A549 treated with GW870086 at 1 μM for 4 hours (cell line): ENCODE measurements at places on chromosomes 1 and 21. TPM values are rescaled to one million over a fixed set of nuclear protein-coding genes. Genes with fewer than 3 reads are reported as not detected.

PLPPR4 gene
- total RNA-seq, result not detected in 5 replicates

LRRC7 gene
- total RNA-seq, result not detected in 5 replicates

TOE1 gene
- total RNA-seq, result 12.5 to 13.6 TPM (median 12.9 TPM) in 5 replicates

IL19 gene
- not detected in 5 replicates for total RNA-seq

TRIM63 gene
- 0.70 to 1.5 TPM (median 1.2 TPM) in 5 replicates for total RNA-seq

CTSS gene
- 15.2 to 22.5 TPM (median 15.6 TPM) in 5 replicates for total RNA-seq

CTPS1 gene
- total RNA-seq, result 88.7 to 111 TPM (median 97.9 TPM) in 5 replicates

CAPN9 gene
- total RNA-seq, result not detected in 5 replicates
